ENCODE measurements at places on chromosomes 4 and X.

DNA sequence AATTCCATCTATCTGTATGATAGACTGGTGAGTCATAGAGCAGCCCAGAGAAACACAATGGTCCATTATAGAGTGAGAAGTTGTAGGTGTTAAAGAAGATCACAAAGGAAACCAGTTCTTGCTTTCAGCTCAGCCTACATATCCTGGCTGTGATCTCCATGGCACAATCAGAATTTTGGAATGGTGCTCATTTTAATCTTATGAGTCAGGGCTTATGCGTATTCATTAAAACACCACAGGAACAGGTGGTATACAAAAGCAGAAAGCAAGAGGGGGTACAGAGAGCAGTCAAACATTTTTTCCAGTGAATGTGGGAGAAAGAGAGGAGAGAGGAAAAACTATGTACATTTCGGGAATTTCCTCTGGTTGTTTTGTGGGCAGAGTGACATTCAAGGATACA lies 126.9 kb downstream of the MFAP3L start:
- DNase-seq, result no peak

GRCh38 chr4:22869235-22869634 lies 176.5 kb downstream of the GBA3 start:
- DNase-seq, result no peak

- no peak for DNase-seq
These were observed 143.5 kb upstream of the PBDC1 start for GRCh38 chrX:76029385-76029784.

GRCh38 chr4:55159851-55160250 lies 34.5 kb upstream of the KDR start:
- no peak for DNase-seq

GRCh38 chrX:54208531-54208930 lies 25.5 kb upstream of the FAM120C start:
- no peak for DNase-seq

DNA sequence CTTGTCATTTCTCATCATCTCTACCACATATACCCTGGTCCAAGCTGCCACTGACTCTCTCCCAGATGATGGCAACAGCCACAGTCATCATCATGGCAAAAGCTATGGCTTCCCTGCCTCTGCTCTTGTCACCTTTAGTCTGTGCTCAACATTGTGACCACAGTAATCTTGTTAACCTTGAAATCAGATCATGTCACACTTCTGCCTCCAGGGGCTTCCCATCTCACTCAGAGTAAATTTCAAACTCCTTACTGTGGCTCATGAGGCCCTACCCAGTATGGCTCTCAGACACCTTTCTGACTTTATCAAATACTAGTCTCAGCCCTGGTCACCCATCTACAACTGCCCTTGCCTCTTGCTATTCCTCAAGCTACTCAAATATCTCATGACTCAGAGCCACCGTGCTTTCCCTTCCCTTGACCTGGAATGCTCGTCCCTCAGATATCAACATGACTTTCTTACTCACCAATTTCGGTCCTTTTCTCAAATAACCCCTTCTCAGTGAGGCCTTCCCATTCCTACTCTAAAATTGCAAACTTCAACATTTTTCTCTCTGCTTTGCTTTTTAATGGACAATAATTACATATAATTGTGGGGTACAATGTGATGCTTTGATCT lies 41.1 kb upstream of the STIM2 start:
- DNase-seq, result no peak

DNA sequence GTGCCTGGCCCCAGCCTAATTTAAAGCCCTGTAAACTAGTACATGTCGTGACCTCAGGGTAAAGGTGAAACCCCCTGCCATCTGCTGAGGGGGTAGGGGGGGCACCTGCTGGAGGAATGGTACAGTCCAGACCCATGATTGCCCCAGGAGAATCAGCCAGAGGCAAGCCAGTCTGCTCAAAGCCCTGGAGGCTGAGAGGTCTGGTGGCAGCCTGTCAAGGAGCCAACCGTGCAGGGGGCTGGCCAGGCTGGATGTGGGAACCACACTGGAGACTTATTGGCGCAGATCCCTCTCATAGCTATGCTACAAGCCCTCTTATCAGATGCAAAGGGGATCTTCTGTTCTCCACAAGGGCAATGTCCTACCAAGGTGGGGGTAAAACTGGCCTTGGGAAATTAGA lies 31.4 kb upstream of the PJA1 start:
- no peak for DNase-seq

GRCh38 chr4:53208753-53209152 lies 157.1 kb downstream of the SCFD2 start:
- no peak for DNase-seq

GRCh38 chr4:8698341-8699062 lies 105.9 kb downstream of the CPZ start:
- DNase-seq, result no peak

- no peak for DNase-seq
These were observed 105.8 kb upstream of the PDHA1 start for GRCh38 chrX:19237901-19238300.

DNA sequence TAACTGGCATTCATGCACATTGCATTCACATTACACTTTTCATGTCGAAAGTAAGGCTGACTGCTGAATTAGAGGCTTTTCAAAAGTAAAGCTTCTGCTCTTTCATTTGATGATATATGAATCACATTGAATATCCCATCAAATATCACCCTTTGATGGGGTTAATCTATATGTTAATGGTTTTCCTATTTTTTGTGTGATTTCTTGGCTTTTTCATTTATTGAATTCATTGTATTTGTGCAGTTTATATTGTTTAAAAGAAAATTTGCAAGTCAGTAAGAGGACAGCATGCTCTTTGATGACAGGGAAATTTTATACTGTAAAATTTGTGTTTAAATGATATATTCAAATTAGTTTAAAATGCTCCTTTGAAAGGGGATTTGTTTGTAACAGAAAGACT lies 344.1 kb downstream of the PCDH10 start:
- no peak for DNase-seq

GRCh38 chr4:184548648-184549341 lies 74.4 kb upstream of the IRF2 start:
- DNase-seq, result no peak

GRCh38 chrX:10577853-10578252 lies 42.5 kb downstream of the MID1 start:
- no peak for DNase-seq

DNA sequence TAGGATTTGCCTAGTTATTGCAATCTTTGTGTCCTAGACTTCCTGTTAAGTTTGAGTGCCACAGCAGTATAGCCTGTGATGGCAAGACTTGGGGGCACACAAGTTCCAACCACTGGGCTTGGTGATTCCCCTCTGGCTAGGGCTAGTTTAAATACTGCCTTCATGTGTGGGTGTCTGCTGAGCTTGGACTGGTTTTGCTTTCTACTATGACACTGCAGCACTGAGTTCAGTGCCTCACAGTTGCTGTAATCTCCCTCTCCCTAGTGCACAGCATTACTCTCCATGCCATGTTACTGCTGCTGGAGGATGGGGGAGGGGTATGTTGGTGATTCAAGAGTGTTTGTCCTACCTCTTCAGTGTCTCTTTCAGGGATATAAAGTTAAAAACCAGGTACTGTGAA lies 379.6 kb downstream of the IL15 start:
- no peak for DNase-seq

GRCh38 chr4:168380290-168380689 lies 61.7 kb upstream of the DDX60 start:
- no peak for DNase-seq

DNA sequence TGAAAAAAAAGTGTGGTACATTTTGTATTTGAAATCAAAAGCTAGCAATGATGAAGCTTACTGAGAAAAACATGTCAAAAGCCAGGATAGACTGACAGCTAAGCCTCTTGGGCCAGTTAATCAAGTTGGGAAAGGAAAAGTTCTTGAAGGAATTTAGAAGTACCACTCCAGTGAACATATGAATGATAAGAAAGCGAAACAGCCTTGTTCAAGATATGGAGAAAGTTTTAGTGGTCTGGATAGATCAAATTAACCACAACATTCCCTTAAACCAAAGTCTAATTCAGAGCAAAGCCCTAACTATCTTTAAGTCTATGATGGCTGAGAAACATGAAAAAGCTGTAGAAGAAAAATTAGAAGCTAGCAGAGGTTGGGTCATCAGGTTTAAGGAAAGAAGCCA lies 268.3 kb downstream of the PDHA2 start:
- no peak for DNase-seq

DNA sequence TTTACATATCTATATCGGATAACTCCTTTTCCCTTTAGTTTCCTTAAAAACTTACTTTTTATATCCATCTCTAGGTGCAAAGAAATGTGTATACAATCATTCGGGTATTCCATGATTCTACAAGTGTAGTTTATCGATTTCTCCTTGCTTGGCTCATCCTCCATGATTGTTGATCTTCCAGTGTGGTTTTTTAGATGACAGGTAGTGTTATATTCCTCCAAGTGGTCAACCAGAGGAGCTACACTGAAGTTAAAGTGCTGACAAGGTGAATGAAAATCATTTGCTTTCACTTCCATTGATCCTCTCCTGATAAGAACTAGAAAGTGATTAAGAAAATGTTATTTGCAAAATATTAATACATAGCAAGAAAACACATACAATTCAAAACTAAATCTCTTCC lies 38.5 kb downstream of the TMEM156 start:
- DNase-seq, result no peak

DNA sequence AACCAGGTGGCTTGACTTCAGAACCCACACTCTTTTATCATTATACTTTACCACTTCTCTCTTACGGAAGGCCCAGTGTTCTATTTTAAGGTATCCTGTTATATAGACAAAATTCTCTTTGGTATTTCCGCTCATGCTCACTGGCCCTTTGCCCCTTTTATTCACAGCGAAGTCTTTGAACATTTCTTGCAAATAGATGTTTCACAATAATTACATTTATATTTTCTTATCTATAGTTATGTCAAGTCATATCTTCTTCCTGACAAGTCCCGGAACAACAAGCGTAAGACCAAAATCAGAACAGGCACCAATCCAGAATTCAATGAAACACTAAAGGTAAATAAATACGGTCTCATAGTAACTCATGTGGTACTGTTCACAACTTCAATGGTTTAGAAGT lies 102.0 kb downstream of the SYTL5 start:
- DNase-seq, result no peak

GRCh38 chr4:183905593-183906488 lies 734 bp downstream of the STOX2 start:
- DNase-seq, result peak; percentile 80

DNA sequence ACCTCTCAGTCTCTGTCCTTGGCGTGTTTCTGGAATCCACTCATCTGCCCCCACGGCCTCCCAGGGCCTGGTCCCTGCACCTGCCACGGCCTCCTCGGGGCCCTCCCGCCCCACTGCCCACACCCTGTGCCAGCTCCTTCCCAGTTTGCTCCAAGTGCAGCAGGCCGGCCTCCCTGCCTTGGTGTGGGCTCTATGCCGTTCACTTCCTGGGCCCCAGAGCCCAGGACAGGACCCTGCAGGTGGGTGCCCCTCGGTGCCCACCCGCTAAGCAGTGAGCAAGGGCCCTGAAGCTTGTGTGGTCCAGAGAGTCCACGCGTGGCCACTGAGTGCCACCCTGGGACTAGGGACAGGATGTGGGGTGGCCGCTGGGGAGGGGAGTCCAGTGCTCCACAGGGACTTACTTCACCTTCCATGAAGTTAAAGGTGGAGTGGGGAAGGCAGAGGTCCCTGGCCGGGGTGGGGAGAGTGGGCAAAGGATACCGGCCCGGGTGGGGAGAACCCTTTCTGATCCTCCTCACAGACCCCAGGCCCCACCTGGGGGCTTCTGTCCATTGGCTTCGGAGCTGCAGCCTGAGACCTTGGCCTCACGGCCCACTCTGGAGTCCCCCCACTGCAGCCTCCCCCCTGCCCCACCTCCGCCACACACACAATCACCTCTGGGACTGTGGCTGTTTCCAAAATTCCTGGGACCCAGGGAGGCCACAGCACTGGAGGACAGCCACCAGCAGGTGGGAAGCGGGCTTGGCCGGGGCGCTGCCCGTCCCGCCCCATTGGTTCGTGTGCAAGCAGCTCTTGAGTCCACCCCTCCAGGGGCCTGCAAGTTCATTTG lies 60.0 kb upstream of the NKX1-1 start:
- no peak for DNase-seq

DNA sequence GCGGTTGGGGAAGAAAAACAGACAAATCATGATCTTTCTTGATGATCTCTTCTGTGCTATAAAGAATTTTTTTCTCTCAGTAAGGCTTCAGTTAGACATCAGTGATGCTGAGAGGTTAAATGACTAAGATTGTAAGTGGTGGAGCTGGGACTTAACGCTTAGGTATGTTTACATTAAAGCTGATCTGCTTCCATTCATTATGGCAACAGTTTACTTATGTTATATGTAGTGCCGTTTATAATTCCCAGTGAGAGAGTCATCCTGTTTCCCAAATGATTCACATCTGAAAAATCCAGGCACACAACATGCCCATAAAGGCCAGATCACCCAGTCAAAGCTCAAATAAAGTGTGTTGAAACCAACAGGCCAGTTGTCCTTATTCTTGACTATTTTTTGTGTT lies 50.1 kb downstream of the CENPVL3 start:
- DNase-seq, result no peak

DNA sequence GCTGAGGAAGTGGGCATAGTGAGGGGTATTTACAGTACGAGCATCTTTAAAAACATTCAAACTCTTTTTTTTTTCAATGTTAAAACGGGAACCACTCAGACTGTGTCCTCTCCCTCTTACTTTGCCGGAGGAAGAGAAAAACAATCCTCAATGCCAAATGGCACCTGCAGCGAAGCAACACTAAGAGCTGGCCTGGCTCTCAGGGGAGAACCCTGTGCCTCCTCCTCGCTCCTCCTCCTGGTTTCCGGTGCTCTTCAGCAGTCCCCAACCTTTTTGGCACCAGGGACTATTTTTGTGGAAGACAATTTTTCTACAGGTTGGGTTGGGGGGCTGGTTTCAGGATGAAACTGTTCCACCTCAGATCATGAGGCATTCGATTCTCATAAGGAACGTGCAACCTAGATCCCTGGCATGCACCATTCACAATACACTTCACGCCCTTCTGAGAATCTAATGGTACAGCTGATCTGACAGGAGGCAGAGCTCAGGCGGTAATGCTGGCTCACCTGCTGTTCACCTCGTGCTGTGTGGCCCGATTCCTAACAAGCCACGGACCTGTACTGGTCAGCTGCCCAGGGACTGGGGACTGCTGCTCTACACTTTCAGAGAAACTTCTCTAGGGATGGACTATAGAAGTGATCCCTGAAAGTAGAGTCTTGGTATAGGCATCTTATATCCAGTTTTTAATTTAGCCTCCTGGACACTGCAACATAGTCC lies 404.1 kb downstream of the RAPGEF2 start:
- DNase-seq, result no peak

GRCh38 chrX:625137-625691 lies 5.4 kb upstream of the SHOX start:
- DNase-seq, result no peak

Data from vagina (tissue), 2 donors.